NCI-H187 (cell line): ENCODE measurements at places on chromosomes 5 and 9.

GRCh38 chr5:135921388-135921787, 25.7 kb upstream of the IL9 start:
- no peak for DNase-seq

DNA sequence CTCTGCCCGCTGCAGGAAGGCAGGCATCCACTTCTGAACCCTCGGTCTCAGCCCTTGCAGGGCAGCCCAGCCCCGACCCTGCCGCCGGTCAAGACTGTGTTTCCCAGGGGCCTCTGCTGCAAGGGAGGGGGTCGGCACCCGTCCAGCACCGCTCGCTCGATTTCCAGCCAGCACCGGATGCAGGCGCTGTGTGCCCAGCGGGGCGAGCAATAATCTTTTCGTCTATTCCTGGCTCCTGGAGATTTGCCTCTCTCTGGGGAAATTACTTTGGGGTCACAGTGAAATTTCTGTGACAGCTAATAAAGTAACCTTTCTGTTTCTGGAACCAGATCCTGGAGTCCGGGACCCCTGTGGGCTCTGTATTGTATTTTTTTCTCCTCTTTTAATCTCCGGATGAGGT, 155.3 kb downstream of the COL23A1 start:
- DNase-seq = no peak

DNA sequence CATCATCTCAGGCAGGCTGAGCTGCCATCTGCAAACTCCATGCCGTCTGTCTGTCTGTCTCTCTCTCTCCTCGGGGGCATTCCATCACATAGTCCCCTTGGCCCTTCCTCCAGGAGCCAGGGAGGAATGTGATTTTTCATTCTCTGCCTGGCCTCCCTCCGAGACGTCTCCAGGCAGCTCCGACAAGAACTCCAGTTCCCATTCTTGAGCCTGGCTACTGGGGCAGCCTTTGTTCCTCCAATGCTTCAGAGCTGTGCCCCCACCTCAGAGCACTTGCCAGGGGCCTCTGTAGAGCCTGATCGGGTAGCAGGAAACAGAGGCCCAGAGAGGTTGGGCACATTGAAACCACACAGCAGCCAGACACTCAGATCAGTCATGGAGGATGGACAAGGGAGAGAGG, 74.0 kb downstream of the COL27A1 start:
- DNase-seq = no peak

- no peak for DNase-seq
These were observed 45.3 kb downstream of the ERBIN start for GRCh38 chr5:65971643-65972042.
